ENCODE measurements at places on chromosomes 3 and 15. TPM values are rescaled to one million over a fixed set of nuclear protein-coding genes. Genes with fewer than 3 reads are reported as not detected.

The C3orf80 gene
- 0.15 TPM for total RNA-seq

The ITIH3 gene
- total RNA-seq = not detected

The LDHAL6B gene
- not detected for total RNA-seq

The GREM1 gene
- 141 TPM for total RNA-seq

The ZKSCAN7 gene
- total RNA-seq = 9.0 TPM

The PTPRG gene
- 58.2 TPM for total RNA-seq
